Neural crest cell (in vitro differentiated cells): ENCODE measurements at places on chromosomes 16 and 17. TPM values are rescaled to one million over a fixed set of nuclear protein-coding genes. Genes with fewer than 3 reads are reported as not detected.

- no peak for DNase-seq
Observed at GRCh38 chr17:3796110-3796821, 4.7 kb downstream of the ITGAE start.

GRCh38 chr17:65931246-65932149, 260.4 kb downstream of the CEP112 start:
- DNase-seq = no peak

DNA sequence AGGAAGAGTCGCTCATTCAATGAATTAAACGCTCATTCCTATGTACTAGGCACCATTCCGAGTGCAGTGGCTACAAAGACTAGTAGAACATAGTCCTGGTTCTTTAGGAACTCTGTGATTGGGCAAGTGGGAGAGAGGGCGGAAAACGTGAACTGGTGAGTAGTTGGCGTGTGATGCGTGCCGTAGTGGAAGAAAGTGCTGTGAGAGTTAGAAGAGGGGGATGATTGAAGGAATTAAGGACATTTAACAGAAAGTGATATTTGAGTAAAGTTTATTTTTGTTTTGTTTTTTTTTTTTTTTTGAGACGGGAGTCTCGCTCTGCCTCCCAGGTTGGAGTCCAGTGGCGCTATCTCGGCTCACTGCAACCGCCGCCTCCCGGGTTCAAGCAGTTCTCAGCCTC, 7.9 kb upstream of the SLFN14 start:
- DNase-seq = no peak

DNA sequence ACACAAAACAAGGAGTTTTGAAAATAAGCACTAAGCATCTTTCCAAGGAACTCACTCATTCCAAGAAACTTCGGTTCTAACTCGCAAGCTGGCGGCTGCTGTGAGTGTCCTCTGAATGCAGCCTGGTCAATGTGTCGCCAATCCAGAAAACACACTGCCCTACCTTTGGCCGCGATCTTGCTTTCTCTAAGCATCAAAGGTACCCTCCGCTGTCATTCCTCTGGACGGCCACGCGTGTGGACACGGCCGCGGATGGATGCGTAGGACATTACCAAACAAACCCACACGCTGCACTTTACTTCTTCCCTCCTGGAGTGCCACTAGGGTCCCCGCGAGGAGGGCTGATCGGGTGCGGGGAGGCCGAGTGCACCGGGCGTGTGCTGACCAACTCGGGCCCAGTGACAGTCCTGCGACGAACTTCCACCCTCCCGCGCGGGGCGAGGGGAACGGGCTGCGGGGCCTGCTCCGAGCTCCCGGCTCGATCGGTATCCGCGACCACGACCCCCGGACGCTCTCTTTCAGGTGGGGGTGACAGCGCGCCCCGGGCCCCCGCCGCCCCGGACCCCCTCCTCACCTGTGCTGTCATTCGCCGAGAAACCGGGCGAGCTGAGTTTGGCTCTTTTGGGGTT, 1.1 kb downstream of the CREBBP start:
- DNase-seq = no peak

DNA sequence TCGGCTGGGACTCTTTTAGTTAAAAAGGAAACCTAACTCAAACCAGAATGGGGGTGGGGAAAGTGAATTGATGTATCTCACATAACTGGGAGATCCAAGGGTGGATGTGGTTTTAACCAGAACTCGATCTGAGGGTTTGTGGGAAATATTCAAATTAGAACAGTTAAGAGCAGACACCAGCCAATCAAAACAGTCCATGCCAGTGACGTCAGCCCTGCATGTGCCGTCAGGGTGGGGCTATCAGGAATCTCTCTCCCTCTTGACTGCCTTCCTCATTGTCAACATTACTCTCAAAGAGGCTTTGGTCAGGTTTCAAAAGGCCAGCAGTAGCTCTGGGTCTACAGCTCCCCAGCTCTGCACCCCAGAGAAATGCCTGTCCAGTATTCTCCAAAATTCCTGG, 94.2 kb upstream of the HSBP1 start:
- no peak for DNase-seq

DNA sequence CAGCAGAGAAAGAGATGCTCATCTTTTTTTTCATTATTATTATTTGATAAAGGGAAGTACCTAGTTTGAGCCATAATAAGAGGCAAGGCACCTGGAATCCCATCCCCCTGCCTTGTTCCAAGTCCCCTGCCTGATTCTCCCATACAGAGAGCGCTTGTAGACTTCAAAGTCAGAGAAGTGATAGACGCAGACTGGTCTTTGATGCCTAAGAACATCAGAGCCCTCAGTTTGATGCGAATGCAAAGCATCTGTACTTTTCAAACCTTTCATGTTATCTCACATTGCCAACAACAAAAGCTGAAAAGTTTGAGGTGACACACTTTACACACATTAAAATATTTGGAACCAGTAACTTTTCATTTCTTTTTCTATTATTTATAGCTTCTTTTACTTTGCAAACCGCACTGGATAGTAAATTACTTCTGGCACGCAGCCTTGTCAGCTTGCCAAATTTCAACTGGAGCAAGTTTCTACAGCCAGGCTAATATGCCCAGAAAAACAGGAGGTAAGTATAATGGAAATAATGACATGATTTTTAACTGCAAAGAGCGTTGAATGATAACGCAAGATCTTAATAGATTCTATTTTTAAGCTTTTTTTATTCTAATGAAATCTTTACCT, 5.9 kb upstream of the UTP6 start:
- no peak for DNase-seq

DNA sequence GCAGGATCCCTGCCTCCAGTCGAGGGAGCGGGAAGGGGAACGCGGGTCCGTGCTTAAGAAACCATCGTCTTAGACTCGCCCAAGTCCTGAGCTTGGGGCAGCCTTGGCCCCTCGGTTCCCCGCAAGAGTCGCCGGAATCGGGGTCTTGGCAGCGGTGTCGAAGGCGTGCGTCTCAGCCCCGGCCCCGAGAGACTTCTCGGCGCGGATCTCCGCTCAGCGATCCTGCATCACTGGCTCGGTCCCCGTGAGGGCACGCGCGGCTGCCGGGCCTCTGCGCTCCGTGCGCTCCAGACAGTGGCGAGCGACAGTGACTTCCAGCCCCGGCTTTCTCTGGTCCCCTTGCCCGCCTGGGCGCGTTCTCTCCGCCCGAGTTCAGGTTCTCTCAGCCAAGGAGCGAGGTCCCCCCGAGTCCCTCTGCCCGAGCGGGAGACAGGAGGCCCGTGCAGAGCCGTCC, 380 bp downstream of the HS3ST3A1 start:
- no peak for DNase-seq

SKAP1 gene
- 0.49 TPM in 1 of 2 replicates, not detected in the other for total RNA-seq

PRPSAP1 gene
- total RNA-seq = 68.4 and 73.6 TPM in 2 replicates

CCDC40 gene
- total RNA-seq = 22.7 and 23.8 TPM in 2 replicates

TMIGD1 gene
- not detected in 2 replicates for total RNA-seq

PRCD gene
- 0.41 and 0.75 TPM in 2 replicates for total RNA-seq
